ENCODE measurements at places on chromosomes 2 and 18. TPM values are rescaled to one million over a fixed set of nuclear protein-coding genes. Genes with fewer than 3 reads are reported as not detected.

Gene SLC16A14
- total RNA-seq: 0.14 TPM

Gene RGPD6
- 40.4 TPM for total RNA-seq

Gene CAPN14
- 0.53 TPM for total RNA-seq

DNA sequence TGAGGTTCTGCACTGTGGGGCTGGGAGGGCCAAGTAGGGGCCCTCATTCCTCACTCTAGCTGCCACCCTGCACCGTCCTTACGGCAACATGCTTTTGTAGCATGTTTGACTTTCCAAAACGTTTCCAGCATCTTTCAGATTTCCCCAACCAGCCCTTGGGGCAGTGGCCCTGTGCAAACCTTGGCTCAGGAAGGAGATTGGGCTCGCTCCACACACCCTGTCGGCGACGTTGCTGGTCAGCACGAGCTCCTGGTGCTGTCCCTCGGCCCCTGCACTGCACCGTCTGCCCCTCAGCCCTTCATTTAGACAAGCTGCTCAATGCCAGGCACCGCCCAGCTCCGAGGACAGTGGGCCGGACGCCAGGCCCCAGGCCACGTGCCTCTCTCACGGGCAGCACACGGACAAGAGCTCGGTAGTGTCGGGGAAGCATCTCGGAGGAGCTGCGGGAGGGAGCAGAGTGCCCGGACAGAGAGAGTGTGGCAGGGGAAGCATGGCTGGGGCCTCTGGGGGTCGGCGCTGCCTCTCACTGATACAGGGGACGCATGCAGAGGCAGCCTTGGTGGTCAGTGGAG is 6.9 kb downstream of the GPR17 start:
- no peak for DNase-seq
- no peak overlapping the region for H3K27ac ChIP-seq

- H3K27ac ChIP-seq: no peak overlapping the region
- no peaks in the 10 kb centered on the region for H3K27me3 ChIP-seq
- no peak for DNase-seq
Measured at GRCh38 chr2:239383759-239384156, 17.1 kb downstream of the HDAC4 start.

- no peaks in the 10 kb centered on the region for H3K27me3 ChIP-seq
- no peak overlapping the region for H3K27ac ChIP-seq
- no peak for DNase-seq
Measured at GRCh38 chr2:119442226-119442619, 10.6 kb downstream of the TMEM37 start.

Gene CDKL4
- total RNA-seq: not detected
